ENCODE measurements at places on chromosomes 12 and 14.

GRCh38 chr12:100229876-100230275 lies 29.3 kb downstream of the ACTR6 start:
- no peaks in the 10 kb centered on the region for H3K4me1 ChIP-seq
- no peak for DNase-seq
- no peak overlapping the region for H3K4me3 ChIP-seq
- no peaks in the 10 kb centered on the region for H3K27me3 ChIP-seq
- peaks cover 3% of the 10 kb centered on the region for H3K36me3 ChIP-seq

GRCh38 chr12:43428088-43428600 lies 123.9 kb downstream of the ADAMTS20 start:
- no peak for DNase-seq
- H3K27me3 ChIP-seq = no peaks in the 10 kb centered on the region
- no peaks in the 10 kb centered on the region for H3K4me1 ChIP-seq
- no peak overlapping the region for H3K27ac ChIP-seq
- no peak overlapping the region for H3K4me3 ChIP-seq

DNA sequence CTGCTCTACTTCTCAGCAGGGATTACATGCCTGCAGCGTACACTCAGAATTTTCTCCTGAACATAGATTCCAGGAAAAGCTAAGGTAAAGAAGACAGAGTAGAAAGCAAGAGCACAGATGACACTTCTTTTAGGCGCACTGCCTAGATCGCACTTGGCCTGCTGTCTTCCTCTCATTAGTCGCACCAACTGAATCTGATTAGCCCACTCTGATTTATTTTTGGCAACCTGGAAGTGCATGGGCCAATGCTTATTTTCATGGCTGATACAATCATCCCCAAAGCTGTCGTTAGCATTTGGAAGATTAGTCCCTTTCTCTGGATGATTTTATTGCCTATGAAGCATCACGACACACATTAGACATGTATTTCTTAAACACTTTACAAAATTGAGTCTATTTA lies 152.5 kb downstream of the PTPRO start:
- no peaks in the 10 kb centered on the region for H3K4me1 ChIP-seq
- H3K4me3 ChIP-seq = no peak overlapping the region
- H3K27me3 ChIP-seq = peaks cover 5% of the 10 kb centered on the region
- H3K27ac ChIP-seq = no peak overlapping the region

GRCh38 chr12:69966839-69967238 lies 141.8 kb downstream of the MYRFL start:
- no peak overlapping the region for H3K4me3 ChIP-seq
- H3K27me3 ChIP-seq = peaks cover 2% of the 10 kb centered on the region
- DNase-seq = no peak

DNA sequence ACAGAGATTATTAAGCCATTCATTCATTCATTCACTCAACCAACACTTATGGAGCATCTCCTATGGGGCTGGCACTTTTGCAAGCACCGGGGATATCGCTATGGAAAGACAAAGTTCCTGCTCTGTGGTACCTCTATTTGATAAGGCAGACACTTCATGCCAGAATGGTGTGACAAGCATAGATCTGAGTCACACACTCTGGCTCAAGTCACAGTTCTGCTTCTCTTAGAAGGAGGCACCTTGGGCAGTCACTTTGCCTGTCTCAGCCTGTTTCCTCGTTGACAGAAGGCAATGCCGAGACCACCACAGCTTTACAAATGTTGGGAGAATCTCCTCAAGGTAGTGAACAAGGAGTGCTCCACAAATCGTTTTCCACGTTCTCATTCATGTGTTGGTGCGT lies 205.2 kb downstream of the SLC41A2 start:
- no peaks in the 10 kb centered on the region for H3K27me3 ChIP-seq
- H3K27ac ChIP-seq = no peak overlapping the region
- DNase-seq = no peak
- H3K36me3 ChIP-seq = peaks cover 10% of the 10 kb centered on the region
- H3K4me3 ChIP-seq = no peak overlapping the region

DNA sequence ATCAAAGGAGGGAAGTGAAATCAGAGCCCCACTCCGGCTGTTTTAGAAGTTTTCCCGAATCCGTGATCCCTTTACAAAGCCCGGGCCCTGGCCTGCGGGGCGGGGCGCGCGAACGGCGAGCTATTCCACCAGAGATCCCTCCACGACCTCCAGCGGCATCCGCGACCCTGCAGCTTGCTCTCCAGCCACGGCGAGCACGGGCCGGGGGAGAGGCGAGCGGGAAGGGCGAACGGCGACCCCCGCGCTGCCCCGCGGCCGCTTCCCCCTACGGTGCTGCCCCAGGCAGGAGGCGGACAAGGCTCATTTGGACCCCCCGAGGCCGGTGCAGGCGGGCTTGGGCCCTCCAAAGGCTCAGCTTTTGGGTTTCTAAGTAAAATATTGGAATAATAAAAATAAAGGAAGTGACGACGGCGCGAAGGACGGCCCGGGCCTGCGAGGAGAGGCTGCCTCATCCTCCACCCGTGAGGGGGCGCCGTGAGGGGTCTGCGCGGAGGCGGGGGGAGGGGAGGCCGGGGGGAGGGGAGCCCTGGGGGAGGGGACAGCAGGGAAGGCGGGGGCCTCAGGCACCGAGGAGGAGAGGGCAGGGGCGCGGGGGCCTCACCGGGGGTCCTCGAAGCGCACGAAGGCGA lies 613 bp downstream of the SRSF9 start:
- peak overlapping the region; percentile 85 for H3K27ac ChIP-seq
- H3K36me3 ChIP-seq = peaks cover 36% of the 10 kb centered on the region
- peak; percentile 64 for DNase-seq
- no peaks in the 10 kb centered on the region for H3K27me3 ChIP-seq
- H3K4me3 ChIP-seq = peak overlapping the region; percentile 77
- H3K4me1 ChIP-seq = peaks cover 44% of the 10 kb centered on the region

DNA sequence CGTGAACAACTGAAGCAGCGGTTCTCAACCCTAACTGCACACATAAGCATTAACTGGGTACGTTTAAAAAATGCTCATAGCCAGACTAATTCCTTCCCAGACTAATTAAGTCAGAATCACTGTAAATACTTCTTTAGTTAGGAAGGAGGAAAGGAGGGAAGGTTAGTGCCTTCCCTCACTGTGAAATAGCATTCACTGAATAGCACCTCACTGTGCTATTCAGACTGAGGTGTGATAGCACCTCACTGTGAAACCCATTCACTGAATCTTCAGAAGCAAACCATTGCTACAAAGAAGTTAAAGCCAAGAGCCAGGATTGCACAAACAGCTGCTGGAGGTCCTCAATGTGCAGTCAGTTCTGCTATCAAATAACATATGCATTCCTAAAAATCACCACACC lies 58.8 kb downstream of the RTN1 start:
- H3K27ac ChIP-seq = no peak overlapping the region
- no peaks in the 10 kb centered on the region for H3K4me1 ChIP-seq
- no peak overlapping the region for H3K4me3 ChIP-seq
- no peak for DNase-seq

DNA sequence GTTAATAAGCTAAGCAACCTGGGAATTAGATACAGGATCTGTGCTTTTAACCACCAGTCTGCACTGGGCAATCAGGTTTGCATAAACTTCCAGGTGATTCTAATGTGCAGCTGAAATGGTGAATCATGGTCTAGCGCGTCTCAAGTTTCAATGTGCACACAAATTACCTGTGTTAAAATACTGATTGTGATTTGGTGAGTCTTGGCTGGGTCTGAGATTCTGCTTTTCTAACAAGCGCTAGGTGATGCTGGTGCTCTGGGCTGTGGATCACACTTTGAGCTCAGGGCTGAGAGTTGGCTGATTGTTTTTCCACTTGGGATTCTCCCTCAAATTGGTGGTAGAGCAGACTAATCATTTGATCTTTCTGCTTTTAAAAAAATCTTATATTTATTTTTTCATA lies 124.8 kb downstream of the C12orf75 start:
- no peaks in the 10 kb centered on the region for H3K4me1 ChIP-seq
- no peaks in the 10 kb centered on the region for H3K36me3 ChIP-seq
- peaks cover 8% of the 10 kb centered on the region for H3K27me3 ChIP-seq
- H3K4me3 ChIP-seq = no peak overlapping the region
- H3K27ac ChIP-seq = no peak overlapping the region

DNA sequence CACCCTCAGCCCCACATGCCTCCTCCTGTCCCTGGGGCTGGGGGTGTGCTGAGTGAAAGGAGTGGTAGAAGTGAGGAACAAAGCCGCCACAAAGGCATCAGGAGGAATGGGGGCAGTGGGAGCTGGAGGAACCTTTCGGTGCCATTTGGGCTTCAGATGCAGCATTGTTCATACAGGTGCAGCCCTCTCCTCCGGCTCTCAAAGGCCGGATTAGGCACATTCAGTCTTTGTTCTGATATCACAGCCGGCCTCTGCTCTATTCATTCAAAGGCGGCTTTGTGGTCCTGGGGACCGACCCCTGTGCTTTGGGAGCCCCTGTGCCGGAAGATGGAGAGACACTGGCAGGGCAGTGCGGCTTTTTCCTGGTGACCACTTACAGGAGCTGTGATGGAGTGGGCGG lies 53.2 kb downstream of the SMOC1 start:
- H3K27me3 ChIP-seq = peaks cover 20% of the 10 kb centered on the region
- no peak overlapping the region for H3K27ac ChIP-seq
- no peaks in the 10 kb centered on the region for H3K4me1 ChIP-seq
- no peak for DNase-seq
- H3K4me3 ChIP-seq = no peak overlapping the region
- H3K36me3 ChIP-seq = no peaks in the 10 kb centered on the region

DNA sequence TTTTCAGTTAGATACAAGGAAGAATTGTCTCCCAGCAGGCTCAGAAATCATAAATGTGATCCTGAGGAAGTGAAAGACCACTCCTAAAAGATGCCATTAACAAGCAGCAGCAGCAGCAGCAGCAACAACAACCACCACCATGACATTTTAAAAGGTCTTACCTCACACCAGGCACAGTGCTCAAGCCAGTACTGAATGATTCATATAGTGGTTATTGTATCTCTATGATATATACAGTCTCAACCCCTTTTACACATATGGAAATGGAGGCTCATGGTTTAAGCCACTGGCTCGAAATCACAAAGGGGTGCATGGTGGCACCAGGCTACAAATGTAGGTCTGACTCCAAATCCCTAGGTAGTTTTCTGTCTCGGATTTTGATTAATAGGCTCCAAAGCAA lies 126.9 kb downstream of the KTN1 start:
- H3K4me1 ChIP-seq = no peaks in the 10 kb centered on the region
- H3K36me3 ChIP-seq = no peaks in the 10 kb centered on the region
- H3K4me3 ChIP-seq = no peak overlapping the region
- DNase-seq = no peak
- H3K27ac ChIP-seq = no peak overlapping the region
- no peaks in the 10 kb centered on the region for H3K27me3 ChIP-seq

- no peak for DNase-seq
- H3K36me3 ChIP-seq = no peaks in the 10 kb centered on the region
- H3K4me3 ChIP-seq = no peak within 1 kb of the TSS
- peaks cover 6% of the 10 kb centered on the region for H3K27me3 ChIP-seq
- H3K4me1 ChIP-seq = no peaks in the 10 kb centered on the region
- no peak within 1 kb of the TSS for H3K27ac ChIP-seq
Measured at GRCh38 chr14:78170203-78170602, at the start of gene NRXN3. TSS of gene NRXN3 (plus strand) at chr14:78170373. CDS start at chr14:78243094, 72,721 bp downstream.

DNA sequence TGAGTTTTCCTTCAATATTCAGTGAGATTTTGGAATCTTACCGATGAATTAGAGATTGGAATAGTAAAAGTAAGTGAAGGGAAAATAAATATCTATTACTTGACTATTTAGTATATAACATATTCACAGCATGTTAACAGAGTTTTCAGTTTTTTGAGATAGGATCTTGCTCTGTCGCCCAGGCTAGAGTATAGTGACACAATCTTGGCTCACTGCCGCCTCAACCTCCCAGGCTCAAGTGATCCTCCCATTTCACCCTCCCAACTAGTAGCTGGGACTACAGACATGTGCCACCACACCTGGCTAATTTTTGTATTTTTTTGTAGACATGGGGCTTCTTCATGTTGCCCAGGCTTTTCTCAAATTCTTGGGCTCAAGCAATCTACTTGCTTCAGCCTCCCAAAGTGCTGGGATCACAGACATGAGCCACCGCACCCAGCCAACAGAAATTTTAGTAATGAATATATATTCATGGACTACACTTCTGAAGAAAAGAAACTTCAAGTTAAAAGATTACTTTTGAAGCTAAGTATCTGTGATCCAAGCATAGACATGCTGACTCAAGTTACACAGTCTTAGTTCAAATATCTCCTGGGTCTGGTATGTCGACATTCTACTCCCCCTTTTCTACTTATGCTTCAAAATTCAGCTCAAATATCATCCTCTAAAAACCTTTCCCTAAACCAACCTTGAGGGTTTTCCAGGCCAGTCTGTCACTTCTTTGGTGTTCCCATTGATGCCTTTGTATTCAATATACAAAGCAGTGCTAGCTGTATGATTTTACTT lies 13.8 kb downstream of the UBE2N start:
- H3K27me3 ChIP-seq = no peaks in the 10 kb centered on the region
- H3K27ac ChIP-seq = peak overlapping the region; percentile 22
- peaks cover 74% of the 10 kb centered on the region for H3K4me1 ChIP-seq
- no peak overlapping the region for H3K4me3 ChIP-seq
- no peak for DNase-seq

GRCh38 chr12:122928404-122929147 lies 32.7 kb upstream of the VPS37B start:
- DNase-seq = no peak
- peaks cover 9% of the 10 kb centered on the region for H3K4me1 ChIP-seq
- H3K36me3 ChIP-seq = no peaks in the 10 kb centered on the region
- H3K4me3 ChIP-seq = no peak overlapping the region
- no peak overlapping the region for H3K27ac ChIP-seq

DNA sequence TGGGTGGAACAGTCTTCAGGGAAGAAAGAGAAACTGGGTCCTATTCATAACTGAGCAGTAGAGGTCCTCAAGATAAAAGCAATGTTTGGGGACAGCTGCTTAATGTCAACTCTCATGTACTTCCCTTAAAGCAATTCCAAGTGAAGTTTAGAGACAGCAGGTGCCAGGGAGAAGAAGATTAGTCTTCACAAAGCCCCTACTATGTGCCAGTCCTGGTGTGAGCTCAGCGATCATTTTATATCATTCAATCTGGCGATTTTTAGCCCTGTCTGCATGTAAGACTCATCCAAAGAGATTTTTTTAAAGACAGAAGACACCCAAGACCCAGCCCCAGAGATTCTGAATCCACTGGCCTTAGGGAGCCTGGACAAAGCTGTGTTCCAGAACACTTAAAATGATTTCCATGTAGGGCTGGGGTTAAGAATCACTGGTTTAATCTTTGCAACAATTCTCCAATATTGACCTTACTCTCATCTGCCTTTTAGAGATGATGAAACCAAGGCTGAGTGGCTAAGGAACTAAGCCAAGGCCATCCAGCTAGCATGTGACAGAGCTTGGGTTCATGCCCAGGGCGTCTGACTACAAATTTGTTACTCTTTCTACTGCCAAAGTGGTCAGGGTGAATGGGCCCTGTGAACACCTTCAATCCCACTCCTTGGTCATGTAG lies 404.5 kb upstream of the TBX3 start:
- no peak overlapping the region for H3K4me3 ChIP-seq
- H3K27me3 ChIP-seq = no peaks in the 10 kb centered on the region
- no peak for DNase-seq
- no peak overlapping the region for H3K27ac ChIP-seq
